ENCODE measurements at places on chromosomes 5 and 9.

DNA sequence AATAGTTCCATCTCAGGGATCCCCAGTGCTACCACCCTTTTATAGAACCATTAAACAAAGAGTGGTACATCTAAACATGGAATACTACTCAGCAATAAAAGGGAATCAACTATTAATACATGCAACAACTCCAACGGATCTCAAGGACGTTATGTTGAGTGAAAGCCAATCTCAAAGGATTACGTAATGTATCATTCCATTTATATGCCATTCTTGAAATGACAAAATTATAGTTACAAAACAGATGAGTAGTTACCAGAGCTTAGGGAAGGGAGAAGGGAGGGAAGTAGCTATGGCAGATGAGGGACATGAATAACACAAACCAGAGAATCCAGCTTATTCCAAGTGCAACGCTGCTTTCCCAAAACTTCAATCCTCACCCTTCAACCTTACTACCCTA is 69.5 kb downstream of the ACTL7B start:
- no peak for DNase-seq

- peak; percentile 55 for DNase-seq
Measured at GRCh38 chr5:73232266-73233041, 59.5 kb downstream of the TMEM174 start.

GRCh38 chr5:171477101-171477500 is 57.7 kb downstream of the FGF18 start:
- DNase-seq: no peak

- DNase-seq: no peak
Measured at GRCh38 chr5:149414405-149415065, 35.4 kb upstream of the IL17B start.

DNA sequence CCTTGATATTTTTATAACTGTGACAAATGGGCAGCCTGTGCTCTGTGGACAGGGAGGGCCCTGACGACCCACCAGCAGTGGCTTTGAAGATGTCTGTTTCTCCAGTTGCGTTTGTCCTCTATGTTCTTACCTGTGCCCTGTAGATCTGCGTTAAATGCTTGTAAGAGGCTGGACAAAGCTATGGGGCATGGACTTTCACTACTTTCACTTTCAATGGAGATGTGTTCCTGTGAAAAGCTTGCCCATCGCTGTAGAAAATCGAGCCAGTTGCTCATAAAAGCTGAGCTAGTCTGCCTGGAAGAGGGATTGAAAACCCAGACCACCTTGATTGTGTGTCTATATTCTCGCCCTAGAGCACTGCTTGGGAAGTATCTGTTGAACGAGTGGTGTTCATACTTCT is 74.1 kb downstream of the PSAT1 start:
- no peak for DNase-seq

DNA sequence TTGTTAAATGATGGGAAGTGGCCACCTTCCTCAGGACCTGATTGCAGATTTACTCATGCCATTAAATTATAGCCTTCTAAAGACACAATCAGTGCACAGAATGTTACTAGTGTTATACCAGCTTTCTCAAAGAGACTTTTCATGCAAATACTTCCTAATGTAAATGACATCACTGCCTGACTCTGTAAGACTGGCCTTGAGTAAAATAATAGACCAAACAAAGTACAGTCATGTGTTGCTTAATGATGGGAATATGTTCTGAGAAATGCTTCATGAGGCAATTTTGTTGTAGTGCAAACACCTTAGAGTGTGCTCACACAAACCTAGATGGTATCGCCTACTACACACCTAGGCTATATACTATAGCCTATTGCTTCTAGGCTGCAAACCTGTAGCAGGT is 17.0 kb upstream of the C1QTNF3 start:
- no peak for DNase-seq

DNA sequence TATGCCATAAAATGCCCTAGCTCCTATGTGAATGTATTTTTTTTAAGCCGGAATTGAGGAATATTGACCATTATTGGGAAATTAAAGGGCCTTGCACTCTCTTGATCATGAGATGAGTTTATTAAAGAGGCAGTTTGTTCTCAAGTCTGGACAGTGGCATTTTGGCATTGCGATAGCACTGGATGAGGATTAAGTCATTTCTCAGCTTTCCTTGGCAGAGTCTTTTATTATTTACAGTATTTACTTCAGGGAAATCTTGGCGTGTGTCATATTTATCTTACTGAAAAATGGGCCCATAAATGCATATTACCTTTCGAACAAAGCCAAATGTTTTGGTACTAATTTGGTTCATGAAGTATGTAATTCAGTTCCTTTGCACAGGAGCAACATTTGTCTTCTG is 194.4 kb downstream of the EBF1 start:
- DNase-seq: no peak

DNA sequence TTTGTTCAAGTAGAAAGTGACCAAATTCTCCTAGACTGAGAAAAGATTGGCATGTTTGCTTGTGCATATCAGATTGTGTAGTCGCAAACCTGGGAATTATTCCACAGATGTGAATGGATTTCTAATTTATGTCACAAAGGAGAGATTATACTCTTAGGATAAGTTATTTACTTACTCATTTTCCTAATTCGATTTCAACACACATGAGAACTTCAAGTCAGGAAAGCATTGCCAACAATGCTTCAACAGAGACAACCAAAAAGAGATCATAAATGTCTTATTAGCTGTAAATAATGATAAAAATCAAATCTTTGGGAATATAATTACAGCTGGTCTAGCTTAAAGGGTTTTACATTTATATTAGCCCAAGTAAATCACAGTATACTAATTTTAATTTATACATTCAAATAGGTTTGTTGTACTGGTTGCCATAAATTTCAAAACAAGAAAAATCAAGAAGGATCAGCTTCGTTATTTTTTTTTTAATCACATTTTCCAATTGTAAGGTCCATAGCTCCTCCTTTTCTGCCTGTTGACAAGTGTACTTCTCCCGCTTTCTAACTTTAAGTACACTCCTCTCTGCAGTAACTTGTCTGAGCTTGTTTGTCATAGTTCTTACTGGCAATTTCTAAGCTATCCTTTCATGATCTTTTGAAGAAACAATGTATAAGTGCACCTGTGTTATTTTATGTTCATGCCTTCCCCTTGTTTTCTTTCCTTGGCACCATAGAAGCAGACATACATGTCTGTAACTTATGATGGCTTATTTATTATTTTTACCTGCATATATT is 246.6 kb downstream of the DEPDC1B start:
- DNase-seq: no peak

- DNase-seq: no peak
Measured at GRCh38 chr5:127957183-127957582, 126.4 kb upstream of the SLC12A2 start.

- no peak for DNase-seq
Measured at GRCh38 chr5:601771-602465, 10.2 kb upstream of the CEP72 start.

GRCh38 chr9:93303258-93303771 is 119.4 kb downstream of the WNK2 start:
- DNase-seq: peak; percentile 25

- no peak for DNase-seq
Measured at GRCh38 chr5:95970359-95970704, 8.7 kb upstream of the ELL2 start.

GRCh38 chr9:136550439-136551289 is 4.8 kb upstream of the NOTCH1 start:
- no peak for DNase-seq

DNA sequence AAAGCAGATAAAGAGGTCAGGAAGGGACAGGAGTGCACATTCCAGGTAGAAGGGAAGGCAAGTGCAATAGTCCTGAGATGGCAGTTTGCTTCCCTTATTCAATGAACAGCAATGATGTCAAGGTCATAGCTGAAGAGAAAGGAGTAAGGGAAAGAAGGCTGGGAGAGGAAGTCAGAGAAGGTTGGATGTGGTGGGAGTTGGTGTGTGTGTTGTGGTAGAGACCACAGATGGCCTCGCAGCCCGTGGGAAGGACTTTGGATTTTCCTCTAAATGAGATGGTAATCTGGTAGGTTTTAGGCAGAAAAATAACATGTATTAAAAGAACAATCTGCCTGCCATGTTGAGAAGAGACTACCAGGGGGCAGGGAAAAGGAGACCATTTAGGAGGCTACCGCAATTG is 25.1 kb upstream of the LPAR1 start:
- DNase-seq: no peak

DNA sequence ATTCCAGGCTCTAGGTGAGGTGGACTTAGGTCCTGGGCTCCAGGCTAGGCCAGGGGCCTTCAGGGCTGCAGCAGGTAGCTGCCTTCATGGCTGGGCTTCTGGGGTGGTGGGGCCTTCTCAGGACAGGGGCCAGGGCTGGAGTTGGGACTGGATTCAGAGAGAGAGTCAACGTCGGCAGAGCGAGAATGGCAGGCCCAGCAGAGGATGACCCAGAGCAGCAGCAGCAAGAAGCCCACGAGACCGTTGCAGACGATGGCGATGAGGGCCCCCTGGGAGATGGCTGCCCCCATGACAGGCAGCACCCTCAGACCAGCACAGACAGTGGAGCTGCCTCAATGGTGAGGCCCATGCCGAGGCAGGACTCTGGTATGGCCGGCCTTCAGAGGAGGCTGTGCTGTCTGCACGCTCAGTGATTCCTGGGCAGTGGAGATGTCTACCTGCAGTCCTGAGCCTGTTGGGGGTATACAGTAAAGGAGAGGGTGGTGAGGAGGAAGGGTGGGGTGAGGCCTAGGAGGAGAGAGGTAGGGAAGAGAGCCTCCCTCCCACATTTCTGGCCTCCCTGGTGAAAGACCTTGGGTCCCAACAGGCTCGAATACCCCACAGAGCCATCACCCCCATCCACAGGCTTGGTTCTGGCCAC is 1.3 kb downstream of the ENHO start:
- no peak for DNase-seq

DNA sequence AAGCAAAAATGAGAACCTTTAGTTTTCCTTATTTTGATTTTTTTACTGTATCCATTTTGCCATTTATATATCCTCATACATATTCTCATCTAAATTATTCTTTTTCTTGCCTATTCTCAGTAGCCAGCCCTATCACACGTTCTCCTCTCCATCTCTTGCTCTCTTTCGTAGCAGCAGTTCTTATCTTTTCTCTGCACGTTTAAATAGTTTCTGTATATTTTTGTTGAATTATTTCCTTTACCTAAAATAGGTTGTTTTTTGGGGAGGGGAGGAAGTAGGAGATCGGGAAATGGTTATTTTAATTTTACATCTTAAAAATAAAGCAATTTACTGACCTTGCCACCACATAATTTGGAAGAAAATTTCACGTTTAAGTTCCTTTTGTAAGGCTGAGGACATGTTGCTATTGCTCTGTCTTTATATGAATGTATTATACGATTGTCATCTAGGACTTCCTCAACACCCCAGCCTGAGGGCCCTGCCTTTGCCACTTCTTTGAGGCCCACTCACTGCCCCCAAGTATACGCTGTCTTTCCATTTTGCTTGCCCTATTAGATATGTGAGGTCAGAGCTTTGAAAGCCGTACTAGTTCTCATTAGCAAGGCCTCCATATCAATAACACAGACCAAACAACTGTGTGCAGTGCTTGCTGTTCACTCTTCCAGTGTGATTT is 140.3 kb downstream of the GNAQ start:
- no peak for DNase-seq

DNA sequence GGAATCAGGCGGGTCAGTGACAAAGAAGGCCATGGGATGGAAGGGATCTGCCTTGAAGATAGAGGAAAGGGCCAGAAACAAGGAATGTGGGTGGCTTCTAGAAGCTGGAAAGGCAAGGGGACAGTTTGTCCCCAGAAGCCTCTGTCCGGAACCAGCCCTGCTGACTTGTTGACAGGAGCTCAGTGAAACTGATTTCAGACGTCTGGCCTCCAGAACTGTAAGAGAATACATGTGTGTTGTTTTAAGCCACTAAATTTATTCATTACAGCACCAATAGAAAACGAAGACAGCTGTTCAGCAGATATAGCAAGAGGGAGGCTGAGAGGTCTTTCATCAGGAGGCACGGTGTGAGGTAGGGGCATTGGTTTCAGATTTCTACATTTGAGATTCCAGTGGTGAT is 422.5 kb downstream of the KDM4C start:
- no peak for DNase-seq

DNA sequence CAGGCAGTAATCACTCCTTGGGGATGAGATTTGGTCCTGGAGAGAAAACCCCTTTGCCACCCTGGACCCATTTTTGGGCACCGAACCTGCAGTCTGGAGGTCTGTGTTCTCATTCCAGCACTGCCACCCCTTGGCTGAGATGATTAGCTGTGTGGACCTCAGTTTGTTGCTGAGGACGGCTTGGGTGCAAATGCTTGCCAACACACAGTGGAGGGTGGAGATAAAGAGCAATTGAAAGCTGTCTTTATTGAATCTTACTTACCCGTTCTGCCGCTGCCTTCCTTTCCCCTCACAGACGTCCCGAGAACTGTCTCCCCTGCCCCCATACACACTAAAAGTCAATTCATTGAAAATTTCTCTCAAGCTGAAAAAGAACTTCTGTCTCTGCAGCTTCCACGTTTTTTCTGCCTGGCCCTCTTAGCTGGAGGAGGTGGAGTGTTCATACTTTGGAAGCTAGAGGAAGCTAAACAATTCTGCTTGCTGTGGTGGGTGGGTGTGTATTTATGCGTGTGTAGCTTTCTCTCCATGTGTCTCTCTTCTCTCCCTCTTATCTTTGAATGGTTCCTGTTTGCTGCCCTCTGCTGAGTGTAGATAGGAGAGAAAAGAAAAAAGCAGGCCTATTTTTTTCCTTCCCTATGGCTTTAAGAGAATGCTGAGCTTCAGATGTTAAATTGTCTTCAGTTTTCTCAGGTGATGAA is 6.6 kb downstream of the GALNT10 start:
- no peak for DNase-seq

DNA sequence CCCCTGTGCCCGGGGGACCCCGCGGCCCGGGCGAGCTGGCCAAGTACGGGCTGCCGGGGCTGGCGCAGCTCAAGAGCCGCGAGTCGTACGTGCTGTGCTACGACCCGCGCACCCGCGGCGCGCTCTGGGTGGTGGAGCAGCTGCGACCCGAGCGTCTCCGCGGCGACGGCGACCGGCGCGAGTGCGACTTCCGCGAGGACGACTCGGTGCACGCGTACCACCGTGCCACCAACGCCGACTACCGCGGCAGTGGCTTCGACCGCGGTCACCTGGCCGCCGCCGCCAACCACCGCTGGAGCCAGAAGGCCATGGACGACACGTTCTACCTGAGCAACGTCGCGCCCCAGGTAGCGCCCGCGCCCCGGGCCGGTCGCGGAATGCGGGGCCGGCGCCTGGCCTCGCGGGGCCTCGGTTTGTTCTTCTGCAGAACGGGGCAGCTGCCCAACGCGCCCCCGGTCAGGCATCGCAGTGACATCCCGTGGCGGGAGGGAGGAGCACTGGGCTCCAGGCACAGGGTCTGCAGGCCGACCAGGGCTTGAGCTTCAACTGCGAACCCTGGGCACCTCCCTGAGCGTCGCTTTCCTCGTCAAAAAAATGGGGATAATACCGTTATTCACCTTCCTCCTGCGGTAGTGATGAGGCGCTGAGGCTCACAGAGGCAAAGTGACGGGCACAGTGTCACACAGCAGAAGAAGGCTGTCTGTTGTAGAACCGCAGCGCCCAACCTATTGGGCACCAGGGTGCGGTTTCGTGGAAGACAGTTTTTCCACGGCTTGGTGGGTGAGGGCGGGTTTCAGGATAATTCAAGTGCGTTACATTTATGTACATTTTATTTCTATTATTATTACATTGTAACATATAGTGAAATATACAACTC is 777 bp downstream of the ENDOG start:
- DNase-seq: no peak
